ENCODE measurements at places on chromosomes 12 and 14.

DNA sequence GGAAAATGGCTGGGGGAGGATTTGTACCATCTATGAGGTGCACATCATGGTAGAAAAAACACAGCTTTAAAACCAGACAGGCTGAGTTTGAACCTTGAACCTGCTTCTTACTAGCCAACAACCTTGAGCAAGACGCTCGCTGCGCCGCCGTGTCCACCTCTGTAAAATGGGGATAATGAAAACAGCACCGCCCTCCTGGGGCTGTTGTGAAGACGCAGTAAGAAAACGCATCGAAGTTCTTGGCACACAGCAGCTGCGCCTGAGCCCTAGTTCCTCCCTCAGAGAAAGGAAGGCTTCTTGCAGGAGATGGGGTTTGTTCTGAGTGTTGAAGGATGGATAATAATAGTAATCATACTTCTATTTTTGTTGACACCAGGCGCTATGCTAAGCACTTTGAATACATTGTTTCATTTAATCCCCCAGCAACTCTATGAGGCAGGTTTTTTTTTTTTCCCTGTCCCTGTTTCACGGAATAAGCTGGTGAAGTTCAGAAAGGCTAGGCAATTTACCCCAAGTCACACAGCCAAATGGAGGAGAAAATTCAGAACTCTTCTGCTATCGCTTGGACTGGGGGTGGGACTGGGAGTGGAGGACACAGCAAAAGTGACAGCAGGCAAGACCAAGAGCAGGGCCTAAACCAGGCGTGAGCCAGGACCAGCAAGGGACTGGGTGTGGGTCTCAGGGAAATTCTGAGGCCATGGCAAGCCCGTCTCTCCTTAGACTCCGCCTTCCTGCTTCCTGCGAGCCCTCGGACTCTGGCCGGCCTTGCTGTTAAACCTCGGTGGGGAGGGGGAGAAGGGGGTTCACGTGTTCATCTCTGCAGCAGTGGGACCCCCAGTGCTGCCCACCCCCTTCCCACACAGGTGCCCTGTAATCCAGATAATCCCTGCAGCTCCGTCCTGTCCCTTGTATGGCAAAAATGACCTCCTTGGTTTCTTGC lies 97.5 kb downstream of the LRRC74A start:
- DNase-seq: no peak

DNA sequence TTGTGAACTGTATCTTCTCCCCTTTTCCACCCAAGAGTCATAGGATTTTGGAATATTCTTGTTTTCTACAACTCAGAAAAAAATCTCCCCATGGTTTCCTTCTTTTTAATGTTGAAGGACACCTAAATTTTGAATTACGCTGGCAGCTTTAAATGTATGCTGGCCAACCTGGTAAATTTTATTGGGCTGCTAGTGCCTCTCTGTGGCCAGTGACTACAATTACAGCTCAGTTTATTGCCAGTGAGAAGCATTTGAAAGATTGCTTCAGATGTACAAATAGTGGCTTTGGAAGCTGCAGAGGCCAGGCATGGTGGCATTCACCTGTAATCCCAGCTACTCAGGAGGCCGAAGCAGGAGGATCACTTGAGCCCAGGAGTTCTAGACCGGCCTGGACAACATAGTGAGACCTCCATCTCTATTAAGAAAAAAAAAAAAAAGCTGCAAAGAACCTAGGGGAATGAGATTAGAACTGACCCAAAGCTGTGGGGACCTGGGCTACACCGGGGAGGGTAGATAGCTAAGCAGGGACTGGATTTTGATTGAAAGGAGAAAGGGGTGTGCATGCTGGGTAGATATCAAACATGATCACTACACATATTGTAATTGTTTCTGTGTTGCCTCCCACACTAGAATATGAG lies 7.6 kb upstream of the RAB21 start:
- DNase-seq: peak; percentile 29

- DNase-seq: no peak
Measured at GRCh38 chr14:106778986-106779385, 1252.6 kb downstream of the TMEM121 start.

DNA sequence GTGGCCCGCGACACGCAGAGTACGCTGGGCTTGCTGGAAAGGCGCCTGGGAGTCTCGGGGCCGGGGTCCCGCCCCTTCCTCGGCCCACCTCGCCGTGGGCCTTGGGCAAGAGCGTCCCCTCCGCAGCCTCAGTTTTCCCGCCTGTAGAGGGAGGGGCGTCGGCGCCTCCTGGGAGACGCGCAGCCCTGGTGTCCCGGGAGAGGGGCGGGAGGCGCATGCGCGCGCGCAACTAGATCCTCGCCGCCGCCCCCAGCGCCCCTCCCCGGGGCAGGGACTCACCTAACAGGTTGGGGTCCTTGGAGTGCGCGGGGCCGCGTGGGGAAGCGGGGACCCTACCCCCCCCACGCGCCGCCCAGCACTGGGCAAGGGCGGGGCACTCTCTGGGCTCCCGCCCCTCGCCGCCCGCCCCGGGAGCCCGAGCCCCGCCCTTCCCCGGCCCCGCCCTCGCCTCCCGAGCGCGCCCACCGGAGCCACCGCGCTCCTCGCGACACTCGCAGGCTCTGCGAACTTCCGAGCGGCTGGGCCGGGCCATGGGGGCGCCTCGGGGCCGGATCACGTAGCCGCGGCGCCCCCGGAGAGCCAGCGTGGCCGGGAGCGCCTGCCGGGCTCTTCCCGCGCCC lies at the start of gene KIF26A:
TSS of gene KIF26A (plus strand) at position 490 of the 620 bp plus-strand sequence. CDS start 136 bp downstream, outside the sequence.
- DNase-seq: no peak

GRCh38 chr12:57549909-57550640 lies at the start of gene KIF5A:
Gene KIF5A (plus strand): TSS chr12:57550044. CDS start chr12:57550272, 228 bp downstream.
- peak; percentile 3 for DNase-seq

- DNase-seq: peak; percentile 13
Measured at GRCh38 chr12:78290606-78291345, 460.1 kb downstream of the NAV3 start.

GRCh38 chr12:106598003-106598402 lies 15.2 kb downstream of the RFX4 start:
- DNase-seq: no peak

DNA sequence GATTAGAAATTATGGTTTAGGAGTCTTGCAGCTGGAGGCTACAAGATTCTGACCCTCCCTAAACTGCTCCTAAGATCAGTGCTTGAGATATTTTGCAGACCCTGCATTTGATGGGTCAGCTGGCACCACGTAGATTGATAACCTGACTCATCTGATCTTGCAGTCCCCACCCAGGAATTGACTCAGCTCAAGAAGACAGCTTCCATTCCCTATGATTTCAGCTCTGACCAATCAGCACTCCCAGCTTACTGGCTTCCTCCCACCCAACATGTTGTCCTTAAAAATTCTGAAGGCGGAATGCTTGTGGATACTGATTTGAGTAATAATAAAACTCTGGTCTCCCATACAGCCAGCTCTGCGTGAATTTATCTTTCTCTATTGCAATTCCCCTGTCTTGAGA lies 23.2 kb upstream of the MTHFD1 start:
- no peak for DNase-seq

DNA sequence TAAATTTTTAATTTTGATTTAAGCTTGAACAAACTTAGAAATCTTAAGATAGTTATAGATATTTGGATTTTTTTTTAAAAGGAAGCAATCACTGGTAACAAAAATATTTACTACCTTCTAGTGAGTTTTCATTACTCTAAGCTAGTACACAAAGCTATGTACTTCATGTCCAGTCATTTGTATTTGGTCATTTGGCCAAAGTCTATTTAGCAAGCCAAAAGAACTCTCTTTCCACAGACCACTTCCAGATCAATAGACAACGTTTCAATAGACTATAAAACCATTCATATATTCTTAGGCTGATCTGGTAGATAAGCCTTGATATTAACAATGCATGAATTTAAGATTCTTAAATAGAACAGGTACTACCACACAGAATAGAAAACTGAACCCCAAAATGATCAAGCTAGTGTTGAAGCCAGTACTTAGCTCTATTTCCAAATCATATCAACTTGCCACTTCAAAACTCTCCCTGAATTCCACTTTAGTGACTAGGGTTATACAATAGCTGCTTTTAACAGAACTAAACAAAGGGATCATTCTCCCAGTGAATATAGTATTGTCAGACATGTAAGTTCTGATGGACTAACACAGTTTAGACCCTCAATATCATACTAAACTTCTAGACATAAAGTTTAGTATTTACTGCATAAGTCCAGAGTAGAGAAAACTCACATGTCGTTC lies 21.7 kb downstream of the CAPRIN2 start:
- DNase-seq: peak; percentile 77

DNA sequence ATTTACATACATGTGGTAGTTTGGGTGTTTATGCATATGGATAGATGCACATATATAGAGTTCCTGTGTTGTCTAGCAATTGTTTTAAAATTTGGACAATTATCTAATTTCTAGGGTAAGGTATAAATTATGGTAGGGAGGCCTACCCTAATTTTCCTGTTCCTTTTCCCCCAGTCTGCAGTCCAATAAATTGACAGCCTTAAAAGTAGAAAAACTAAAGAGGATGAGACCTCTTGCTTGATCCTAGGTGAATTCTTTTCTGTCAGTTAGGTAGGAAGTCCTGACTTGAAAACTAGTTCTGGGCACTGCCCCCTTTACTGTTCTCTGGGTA lies 2.1 kb upstream of the CDKN1B start:
- DNase-seq: no peak

GRCh38 chr12:61780435-61780834 lies 479.8 kb upstream of the USP15 start:
- no peak for DNase-seq

DNA sequence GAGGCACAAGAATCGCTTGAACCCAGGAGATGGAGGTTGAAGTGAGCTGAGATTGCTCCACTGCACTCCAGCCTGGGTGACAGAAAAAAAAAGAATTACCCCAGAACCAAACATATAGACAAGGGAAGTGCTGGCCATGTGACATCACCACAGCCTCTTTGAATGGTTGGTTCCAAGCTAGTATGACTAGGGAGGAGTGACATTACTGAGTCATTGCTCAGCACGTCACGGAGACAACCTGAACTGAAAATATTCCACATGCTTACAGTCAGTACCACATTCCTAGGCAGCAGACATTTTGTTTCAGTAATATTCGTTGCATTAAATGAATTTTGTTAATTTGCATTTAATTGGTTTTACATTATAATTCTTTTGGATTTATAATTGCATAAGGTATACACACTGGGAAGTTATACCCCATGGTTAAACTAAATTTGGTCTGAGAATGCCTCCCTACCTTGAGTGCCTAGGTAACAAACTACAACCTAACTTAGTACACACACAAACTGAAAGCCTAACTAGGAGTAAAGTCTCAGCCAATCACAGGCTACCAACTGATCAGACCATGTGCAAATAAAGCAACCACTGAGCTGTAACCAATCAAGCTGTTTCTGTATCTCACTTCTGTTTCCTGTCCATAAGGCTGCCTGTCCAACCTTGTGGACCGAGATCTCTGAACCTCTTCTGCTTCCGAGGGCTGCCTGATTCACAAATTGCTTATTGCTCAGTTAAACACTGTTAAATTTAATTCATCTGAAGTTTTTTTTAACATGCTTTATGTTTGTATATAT lies 164.4 kb downstream of the CAND1 start:
- DNase-seq: peak; percentile 57

DNA sequence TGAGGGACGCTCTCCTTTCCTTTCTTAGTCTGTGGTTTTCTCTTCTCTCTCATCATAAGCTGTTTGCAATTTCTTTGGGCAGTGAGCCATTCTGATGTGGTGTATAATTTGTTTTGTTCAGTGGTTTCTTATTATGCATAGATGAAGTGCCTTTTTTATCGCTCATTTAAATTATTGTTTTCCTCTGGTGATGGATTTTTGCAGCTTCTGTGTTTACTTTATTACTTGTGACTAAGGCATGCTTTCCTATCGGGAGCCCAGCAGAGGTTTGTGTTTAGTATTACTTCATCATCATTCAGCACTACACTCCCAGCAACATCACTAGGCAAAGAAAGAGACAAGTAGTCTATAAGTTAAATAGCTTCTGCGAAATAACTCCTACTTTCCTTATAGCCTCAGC lies 586.6 kb upstream of the NOVA1 start:
- no peak for DNase-seq

DNA sequence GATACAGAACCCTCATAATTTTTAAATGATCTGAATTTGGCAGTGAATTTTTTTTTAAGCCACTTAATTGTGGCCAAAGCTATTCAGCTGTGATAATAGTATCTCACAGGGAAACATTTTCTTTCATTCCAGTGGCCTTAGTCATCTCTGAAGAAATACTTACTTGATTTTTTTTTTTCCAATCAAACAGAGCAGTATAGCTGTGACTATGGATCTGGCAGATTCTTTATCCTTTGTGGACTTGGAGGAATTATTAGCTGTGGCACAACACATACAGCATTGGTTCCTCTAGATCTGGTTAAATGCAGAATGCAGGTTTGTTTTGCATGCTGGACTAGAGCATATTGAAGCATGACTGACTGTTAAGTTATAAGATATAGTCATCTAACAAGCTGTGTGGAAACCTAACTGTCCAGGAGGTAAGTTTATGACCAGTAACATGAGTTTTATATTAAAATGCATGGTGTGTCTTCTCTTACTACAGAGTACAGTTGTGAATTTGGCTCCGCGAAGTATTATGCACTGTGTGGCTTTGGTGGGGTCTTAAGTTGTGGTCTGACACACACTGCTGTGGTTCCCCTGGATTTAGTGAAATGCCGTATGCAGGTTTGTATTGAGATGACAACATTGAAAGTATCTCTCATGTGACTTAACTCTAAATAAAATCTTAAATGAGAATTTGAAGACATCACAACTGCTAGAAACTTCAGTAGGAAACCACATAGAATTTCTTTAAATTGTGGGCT lies 1.9 kb downstream of the SLC25A3 start:
- peak; percentile 68 for DNase-seq

- no peak for DNase-seq
Measured at GRCh38 chr12:122097584-122097926, 19.0 kb downstream of the MLXIP start.

DNA sequence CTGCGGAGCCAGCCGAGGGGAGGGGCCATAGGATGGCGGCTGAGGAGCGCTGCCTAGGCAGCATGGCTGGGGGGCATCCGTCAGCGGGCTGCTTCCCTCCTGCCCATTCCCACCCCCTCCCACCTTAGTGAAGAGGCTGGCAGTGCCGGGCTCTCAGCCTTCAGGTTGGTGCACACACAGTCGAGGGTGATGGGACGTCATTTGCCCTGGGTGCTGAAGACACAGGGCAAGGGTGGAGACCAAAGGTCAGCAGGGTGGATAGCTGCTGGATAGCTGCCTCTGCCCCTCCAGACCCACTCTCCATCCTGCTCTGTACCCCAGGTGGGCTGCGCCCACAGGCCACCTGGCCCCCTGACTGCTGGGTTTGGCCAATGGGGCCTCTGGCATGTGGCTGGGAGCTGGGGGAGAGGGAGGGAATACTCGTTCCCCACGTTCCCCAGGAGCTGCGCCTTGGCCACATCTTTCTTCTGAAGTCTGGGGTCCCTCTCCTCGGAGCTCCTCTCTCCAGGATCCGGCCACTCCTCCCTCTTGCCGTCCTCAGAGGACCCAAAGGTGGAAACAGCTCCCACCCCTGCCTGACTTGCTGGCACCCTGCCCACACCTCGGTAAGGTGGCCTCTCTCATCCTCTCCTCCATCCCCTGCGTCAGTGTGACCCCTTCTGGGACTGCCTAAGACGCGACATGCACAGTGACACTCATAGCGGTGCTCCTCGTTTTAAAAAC lies 11.2 kb upstream of the CDC42BPB start:
- DNase-seq: no peak
